Stimulated activated CD4-positive, alpha-beta T cell treated with anti-CD3 and anti-CD28 coated beads, TNF-alpha, amount 100 ng/mL, for 1 hour (primary cell): ENCODE measurements at places on chromosomes 2 and 18.

- DNase-seq, result no peak
These were observed 60.1 kb upstream of the PAX3 start for GRCh38 chr2:222358876-222359275.

DNA sequence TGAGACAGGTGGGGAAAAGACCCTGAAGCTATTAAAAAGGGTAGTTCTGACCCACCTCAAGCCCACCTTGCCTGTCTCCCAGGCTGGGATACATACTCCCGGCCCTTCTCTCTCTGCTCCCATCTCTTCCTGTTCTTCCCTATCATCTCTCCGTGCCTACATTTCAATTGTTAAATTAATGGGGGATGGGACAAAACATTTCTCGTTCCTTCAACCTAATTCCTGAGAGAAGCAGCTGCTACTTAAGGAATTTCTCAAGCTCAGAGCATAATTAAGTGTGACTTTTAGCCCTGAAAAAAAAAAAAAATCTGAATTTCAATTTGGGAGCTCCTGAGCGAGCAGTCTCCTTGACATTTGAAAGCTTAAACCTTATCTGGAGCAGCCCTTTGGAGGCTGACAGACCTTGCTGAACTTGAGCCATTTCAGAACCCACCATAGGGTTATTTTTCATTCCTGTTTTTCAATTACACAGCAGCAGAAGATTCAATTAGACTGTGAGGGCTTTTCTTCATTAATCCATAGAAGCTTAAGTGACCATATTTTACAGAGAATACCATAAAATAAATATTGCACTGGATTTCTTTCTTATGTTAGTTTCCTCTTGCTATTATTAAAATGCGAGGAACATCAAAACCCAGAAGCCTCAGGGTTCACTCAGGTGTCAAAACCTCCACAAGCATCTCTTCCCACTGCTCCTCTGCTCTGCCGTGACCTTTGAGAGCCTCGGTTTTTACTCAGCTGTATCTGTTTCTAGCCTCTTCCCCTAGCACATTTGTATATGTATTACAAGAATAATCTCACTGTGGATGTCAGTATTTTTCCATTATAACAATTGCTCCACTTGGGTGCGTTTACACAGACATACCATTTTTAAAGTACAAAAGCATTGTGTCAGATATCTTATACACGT lies 125.7 kb downstream of the B3GNT2 start:
- DNase-seq, result no peak

GRCh38 chr18:37571266-37571665 lies 5.7 kb upstream of the CELF4 start:
- DNase-seq, result no peak

DNA sequence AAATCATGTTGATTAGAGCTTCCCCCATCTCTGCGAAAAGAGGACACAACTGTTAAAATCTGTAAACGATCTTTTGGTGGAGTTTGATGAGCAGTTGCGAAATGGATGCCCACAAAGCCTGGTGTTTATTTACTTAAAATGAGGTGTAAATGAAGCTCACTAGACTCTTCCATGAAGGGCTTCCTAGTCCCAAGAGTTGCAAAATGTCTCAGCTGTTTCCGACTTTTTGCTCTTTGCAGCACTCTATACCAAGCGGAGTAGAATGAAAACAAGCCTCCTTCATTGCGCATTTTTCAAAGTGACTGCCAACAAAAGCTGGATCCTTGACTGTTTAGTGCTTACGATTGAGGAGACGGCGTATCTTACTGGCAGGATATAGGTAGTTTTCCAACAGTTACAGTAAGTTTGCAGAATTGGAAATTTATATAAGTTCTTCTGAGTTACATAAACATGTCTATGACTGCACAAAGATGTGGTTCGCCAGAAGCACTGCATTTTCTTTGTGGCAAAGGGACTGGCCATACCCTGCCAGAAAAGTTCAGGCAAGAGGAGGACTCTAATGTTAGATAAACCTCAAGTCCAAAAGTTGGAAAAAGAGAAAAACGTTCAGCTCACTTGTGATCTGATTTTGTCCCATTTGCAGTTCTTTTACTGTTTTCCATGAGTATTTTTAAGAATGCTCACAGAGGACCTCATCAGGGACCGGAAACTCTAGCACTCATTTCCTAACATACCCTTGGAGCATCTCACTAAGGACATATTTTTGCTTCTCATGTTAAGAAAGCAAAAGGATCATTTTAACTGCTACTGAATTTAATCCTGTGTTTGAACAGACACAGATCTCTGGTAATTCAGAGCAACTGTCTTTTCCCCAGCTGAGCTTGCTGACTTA lies 42.7 kb downstream of the COLEC12 start:
- DNase-seq, result no peak

GRCh38 chr2:197606180-197606579 lies 69.2 kb downstream of the RFTN2 start:
- DNase-seq, result no peak

GRCh38 chr2:127740665-127741288 lies 39.5 kb downstream of the SFT2D3 start:
- no peak for DNase-seq
